ENCODE measurements at places on chromosomes 4 and X.

DNA sequence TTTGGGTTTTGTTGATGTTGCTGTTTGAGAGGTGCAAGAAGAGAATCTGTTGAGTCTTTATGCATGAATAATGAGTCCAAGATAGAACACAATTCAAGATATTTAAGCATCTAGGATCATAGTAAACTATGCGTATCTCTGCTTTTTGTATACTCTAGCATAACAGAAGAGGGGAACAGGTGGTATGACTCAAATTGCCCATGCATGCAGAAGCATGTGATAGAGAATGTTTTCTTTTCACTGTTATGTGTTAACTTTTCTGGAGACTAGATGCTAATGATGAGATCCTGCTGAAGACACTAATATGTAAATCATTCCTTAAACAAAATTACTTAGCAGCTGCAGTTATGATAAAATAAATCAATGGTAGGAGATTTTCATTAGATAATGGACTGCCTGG lies 165.3 kb upstream of the FTHL17 start:
- DNase-seq: no peak

DNA sequence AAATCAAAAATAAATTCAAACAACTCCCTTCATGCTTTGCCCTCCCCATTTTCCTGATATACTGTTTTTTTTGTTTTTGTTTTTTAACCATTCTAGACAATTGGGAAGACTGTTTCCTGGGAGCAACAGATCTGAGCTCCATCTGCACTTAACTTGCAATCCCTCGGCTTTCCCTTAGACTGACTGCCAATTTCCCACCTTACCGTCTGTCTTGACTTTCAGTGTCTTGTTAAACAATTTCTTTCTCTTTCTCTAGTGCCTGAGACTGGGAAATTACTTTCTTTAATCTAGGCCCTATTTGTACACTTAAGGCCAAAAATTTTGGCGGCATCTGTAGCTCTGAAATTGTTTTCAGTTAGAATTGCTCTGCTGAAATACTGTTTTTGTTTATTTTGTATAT lies 326.3 kb downstream of the LDB2 start:
- no peak for DNase-seq

DNA sequence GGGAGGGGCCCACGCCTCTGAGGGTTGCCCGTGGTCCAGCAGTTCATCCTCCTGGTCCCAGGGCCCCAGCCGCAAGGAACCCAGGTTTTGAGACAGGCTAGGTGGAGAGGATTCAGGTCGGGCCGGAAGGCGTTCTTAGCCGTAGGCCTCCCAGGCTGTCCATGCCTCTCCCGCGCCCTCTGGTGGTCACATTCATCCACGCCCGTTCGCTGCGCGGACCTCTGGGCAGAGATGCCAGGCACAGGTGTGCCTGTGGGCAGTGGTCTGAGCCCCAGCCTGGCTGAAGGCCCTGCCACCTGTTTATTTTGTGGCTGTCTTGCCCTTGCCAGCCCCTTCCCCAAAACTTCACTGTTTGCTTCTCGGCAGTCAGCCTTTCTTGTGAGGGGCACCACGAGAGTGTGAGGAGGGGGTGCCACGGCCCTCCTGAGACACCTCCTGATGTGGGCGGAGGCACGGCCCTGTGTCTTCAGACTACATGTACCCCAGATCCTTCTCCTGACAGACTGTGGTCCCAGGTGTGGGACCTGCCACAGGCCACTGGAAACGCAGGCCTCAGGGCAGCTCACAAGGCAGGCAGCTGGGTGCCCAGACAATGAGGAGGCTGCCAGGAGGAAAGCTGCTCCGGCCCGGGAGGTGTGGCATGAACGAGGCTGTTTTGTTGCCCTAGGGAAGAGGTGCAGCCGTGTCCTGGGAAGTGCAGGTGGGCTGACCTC lies 5.0 kb downstream of the UVSSA start:
- DNase-seq: peak; percentile 45

- DNase-seq: no peak
These were observed 98.7 kb downstream of the CPZ start for GRCh38 chr4:8691151-8691775.

DNA sequence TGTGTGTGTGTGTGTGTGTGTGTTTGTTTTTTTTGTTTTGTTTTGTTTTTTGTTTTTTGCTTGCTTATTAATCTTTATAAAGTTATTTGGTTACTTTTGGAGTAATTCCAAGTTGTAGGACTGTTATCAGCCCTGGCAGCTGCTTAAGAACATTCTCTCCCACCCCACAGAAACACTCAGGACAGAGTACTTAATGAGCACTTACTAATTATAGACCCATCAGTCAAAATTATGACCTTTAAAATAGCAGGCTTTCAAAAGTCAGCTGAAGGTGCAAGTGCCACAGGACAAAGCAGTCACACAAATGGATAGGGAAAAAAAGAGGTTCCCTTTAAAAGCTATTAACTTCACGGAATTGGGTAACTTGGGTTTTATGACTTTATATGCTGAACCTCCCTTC lies 69.0 kb downstream of the BEND2 start:
- DNase-seq: no peak

DNA sequence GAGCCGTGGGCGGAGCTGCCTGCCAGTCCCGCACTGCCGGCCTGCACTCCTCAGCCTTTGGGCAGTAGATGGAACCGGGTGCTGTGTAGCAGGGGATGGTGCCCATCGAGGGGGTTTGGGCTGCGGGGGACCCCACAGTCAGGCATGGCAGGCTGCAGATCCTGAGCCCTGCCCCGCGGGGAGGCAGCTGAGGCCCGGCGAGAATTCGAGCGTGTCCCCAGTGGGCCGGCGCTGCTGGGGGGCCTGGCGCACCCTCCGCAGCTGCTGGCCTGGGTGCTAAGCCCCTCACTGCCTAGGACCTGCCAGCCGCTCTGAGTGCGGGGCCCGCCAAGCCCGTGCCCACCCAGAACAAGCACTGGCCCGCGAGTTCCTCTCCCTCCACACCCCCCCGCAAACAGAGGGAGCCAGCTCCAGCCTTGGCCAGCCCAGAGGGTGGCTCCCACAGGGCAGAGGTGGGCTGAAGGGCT lies 391.5 kb downstream of the SPOCK3 start:
- no peak for DNase-seq

DNA sequence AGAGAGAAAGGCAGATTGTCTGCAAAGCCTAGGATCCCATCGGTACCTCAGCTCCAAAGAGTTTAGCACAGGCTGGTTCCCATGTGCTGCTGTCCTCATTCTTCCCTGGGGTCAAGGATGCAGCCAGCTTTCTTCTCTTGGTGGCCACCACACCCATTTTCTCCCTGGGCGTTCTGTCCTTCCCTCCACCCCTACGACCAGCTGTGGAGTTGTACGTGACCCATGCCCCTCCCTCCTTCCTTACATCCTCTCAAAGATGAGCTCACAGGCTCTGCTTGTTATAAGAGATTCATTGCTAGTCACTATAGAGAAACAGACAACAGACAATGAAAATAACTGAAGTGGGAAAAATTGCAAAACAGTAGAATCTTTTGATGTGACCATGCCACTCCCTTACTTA lies 74.0 kb upstream of the KLF3 start:
- peak; percentile 75 for DNase-seq

- no peak for DNase-seq
These were observed 159.4 kb upstream of the TENM3 start for GRCh38 chr4:182083671-182084410.

- DNase-seq: no peak
These were observed 2717.2 kb downstream of the PCDH7 start for GRCh38 chr4:33437406-33437805.

DNA sequence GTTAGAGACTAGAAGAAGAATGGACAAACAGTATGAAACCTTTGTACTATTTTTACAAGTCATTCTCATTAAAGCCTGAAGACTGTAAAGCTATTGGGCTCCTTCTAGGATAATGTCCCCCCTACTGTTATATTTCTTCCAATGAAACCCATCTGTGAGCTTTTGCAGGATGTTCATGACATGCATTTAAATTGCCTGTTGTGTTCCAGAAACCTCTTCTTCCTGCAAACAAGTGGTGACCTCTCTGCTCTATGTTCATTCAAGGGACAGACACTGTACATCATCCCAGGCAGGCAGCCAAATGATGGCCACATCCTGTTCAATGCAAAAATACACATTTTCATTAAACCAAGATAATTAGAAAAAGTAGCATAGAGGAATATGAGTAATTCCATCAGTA lies 128.0 kb downstream of the C4orf33 start:
- DNase-seq: peak; percentile 25

DNA sequence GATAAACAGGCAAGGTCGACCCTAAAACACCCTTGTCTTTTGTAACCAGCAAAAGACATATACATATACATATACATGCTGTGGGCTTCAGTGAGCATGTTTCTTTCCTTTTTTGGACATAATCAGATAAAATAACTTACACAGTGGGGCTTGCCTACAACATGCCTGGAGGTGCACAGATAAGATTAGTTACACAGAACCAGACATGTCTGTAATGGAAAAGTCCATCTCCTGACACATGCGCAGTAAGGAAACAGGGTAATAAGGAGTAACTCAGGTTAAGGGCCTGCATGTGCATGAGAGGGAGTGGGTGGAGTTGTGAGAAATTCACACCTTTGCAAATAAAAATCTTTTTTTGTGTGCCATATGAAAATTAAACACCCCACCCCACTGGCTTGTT lies 3.4 kb downstream of the UGT2A1 start:
- no peak for DNase-seq

- no peak for DNase-seq
These were observed 4.1 kb upstream of the CPLX1 start for GRCh38 chr4:829761-830600.

- no peak for DNase-seq
These were observed 139.2 kb downstream of the NSUN7 start for GRCh38 chr4:40888933-40889332.

DNA sequence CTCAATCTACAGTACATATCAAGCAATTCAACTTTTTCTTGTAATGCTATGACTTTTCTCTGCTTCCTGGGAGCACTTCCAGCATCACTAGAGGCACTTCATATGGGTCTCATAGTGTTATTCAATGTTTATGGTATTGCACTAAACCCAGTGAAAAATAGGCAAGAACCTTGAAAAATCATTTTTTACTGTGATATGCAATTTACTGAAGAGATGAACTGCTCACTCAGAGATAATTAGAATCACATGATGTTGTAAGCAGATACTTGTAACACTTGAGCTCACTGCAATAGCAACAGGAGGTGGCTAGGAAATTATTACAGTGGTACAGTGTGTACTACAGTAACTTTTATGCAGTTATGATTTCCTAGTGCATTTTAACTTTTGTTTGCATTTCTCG lies 93.3 kb downstream of the RASGEF1B start:
- no peak for DNase-seq

GRCh38 chrX:70168238-70169188 lies 8.8 kb upstream of the DGAT2L6 start:
- peak; percentile 18 for DNase-seq
